ENCODE measurements at places on chromosomes 7 and 10.

- DNase-seq = no peak
These were observed 382.0 kb upstream of the ADARB2 start for GRCh38 chr10:2119316-2119715.

GRCh38 chr7:17307558-17307957, 9.1 kb downstream of the AHR start:
- no peak for DNase-seq

DNA sequence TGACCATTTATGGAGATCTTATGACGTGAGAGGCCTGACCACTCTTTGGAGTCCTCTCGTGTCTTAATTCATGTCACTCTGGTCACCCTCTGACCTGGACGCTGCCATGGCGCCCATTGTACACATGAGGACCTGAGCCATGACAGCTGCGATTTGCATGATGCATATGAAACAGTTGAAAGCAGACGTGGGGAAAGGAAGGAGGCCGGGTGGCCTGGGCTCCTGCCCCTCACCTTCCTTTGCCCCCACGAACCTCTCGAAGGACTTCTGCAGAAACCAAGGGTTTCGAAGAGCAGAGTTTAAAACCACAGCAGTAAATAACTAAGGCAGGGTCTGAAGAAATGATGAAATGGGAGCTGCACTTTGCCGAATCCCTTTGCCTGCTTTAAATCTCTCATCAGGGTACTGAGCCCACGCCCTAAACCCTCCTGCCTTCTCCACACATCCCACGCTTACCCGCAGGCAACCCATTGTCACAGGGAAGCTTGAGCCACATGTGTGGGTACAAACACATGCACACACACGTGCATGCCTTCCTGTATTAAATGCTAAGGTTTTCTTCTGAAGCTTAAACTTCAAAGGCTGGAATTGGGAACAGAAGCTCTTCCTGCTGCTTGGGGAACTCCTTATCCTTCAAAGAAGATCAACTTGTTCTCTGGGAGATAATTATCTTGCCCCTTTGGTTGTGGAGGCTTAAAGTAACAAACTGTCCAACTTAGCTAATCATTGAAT, 11.7 kb upstream of the CALML3 start:
- no peak for DNase-seq

DNA sequence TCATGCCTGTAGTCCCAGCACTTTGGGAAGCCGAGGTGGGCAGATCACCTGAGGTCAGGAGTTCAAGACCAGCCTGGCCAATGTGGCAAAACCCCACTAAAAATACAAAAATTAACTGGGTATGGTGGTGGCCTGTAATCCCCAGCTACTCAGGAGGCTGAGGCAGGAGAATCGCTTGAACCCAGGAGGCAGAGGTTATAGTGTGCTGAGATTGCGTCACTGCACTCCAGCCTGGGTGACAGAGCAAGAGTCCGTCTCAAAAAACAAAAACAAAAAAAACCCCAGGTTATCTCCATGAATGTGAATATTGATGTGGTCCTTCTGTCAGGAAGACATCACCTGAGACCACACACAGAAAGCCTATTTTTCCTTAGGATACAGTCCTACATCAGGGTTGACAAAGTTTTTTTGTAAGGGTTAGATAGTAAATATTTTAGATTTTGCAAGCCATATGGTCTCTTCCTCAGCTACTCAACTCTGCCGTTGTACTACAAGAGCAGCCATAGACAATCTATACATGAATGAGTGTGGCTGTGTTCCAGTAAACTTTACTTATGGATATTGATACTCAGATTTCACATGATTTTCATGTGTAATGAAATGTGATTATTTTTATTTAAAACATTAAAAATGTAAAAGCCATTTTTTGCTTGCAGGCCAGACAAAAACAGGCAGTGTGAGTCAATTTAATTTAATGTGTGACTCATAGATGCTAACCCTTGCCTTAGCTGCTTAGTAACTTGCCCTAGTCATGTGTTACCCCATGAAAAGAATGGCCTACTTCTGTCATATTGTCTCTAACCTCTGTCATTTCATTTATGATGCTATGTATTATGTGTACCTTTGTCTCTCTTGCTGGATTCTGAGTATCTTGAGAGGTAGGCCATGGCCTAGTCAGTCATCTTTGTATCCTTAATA, 78.1 kb downstream of the TPST1 start:
- DNase-seq = no peak

- DNase-seq = no peak
These were observed 511.0 kb downstream of the GFRA1 start for GRCh38 chr10:115762029-115762428.

DNA sequence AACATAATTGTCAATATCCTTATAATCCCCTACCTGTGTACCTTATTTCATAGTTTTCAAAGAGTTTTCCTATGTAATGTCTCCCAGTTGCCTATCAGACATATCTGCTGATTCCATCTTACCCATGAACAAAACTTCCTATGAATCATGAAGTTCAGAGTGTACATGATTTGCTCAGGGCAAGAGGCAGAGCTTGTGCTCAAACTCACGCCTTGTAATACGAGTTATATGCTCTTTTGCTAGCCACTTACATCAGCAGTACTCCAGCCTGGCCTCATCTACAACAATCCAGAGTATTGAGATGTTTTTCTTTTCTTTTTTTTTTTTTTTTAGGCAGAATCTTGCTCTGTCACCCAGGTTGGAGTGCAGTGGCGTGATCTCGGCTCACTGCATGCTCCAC, 11.8 kb downstream of the PKD2L1 start:
- DNase-seq = no peak

DNA sequence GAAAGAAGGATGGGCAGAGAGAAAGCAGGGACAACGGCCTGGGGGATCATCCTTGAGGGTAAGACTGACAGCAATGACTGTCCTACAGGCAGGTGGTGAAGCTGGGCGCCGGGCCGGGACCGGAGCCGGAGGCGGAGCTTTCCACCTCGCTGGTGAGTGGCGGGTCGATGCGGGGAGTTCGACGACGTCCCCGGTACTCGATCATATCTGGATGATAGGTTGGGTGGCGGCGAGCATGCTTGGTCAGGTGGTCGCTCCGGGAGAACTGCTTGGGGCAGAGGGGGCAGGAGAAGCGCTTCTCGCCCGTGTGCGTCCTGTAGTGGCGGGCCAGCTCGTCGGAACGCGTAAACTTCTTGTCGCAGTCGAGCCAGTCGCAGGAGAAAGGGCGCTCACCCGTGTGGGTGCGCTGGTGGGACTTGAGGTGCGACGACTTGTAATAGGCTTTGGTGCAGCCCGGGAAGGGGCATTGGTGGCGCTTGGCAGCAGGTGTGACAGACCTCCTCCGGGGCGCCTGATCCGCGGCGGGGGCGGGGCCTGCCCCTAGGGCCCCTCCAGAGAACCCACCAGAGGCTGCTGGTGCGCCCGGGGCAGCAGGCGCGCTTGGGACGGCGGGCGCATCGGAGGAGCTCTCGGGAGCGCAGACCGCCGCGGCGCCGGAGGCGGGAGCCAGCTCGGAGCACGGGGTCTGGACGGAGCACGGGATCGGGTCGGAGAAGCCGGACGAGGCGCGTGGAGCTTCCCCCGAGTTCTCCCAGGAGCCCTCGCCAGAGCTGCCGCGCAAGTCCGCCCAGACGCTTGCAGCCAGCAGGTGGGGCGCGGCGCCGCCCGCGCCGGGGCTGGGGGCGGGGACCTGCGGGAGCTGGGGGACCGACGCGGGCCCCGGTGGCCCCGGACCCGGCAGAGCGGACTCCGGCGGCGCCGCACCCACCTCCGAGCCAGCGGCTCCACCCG, 752 bp downstream of the KLF14 start:
- peak; percentile 45 for DNase-seq

DNA sequence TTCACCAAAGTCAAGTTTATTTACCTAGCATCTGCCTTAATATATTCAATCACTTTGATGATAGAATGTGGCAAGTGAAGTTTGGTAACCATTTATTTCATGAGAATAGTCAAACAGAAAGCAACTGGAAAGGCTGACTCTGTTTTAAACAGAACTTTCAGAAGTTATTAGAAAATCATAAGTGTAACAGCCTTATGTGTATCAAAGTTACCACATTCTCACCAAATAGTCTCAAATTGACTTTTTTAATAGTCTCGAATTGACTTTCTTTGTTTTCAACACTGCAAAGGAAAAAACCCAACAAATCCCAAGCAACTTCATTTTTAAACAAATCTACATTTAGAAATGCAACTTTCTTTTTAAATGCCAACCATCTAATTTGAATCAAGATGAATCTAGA, 29.5 kb downstream of the NAMPT start:
- DNase-seq = no peak
